Substantia nigra (tissue), 51 donors: ENCODE measurements at places on chromosomes 1 and 21.

DNA sequence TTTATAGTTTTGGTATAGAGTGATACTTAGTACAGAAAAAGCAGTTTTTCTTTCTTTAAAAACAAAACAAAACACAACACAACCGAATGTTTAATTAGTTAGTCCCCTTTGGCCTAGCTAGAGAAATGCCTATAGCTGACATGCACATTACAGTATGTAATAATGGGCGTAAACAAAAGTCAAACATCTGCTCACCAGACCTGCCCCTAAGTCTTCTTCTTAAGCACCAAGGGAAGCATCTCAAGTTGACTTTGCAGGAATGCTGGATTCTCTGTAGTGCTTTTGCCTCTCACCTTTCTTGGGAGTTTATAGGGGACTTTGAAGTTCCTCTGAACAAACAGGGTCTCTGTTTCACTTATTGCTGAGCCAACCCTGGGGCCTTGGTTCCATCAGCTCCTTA lies 143.7 kb downstream of the TM2D1 start:
- no peak for DNase-seq

DNA sequence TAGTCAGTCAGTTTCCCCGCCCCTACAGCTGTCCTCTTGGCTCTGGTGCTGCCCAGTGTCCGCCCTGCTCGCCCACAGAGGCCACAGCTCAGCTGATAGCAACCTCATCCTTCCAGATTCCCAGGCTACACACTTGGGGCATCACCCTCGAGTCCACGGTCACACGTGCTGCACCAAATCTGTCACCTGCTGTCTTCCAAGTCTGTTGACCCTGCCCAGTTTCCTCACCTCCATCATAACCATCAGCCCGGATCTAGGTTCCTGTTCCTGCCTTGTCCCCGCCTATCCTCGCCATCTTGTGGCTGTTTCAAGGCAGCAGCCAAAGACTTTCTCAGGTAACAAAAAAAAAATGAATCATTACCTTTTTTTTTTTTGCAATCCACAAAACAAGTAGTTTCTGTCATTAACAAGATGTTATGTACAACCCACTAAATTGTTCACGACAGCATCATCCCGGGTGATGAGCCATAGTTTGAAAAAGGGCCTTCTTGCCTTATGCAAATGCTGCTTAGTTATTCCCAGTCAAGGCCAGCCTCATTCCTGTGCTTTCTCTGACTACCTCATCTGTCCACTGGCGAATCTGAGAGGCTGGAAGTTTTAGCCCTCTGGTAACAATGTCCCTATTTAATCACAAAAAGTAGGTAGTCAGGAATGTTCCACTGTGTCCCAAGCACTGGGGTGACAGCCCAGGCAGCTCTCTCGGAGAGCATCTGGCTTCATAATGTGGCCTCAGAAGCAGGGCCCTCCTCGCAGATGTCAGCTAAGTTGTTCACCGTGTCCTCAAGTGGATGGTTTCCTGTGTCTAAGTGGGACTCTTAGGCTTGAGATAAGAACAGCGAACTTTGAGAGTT lies 4.9 kb upstream of the MIIP start:
- no peak for DNase-seq

GRCh38 chr1:160238408-160238807 lies 23.9 kb downstream of the DCAF8 start:
- DNase-seq: no peak

- no peak for DNase-seq
Measured at GRCh38 chr1:240737766-240738265, 125.9 kb upstream of the GREM2 start.

DNA sequence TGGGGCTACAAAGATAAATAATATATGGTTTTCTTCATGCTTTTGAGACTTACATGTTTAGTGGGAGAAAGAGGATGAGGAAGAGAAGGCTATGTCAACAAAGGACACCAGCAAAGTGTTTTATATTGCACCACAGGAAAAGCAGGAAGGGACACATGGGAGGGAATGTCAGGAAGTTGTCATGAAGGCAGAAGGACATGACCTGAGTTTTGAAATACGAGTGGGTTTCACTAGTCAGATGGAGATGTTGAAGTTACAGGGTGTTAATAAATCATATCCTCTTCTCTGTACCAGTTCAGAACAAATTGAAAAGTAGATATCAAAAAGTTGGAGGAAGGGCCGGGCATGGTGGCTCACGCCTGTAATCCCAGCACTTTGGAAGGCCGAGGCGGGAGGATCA lies 18.2 kb upstream of the AGO1 start:
- no peak for DNase-seq

DNA sequence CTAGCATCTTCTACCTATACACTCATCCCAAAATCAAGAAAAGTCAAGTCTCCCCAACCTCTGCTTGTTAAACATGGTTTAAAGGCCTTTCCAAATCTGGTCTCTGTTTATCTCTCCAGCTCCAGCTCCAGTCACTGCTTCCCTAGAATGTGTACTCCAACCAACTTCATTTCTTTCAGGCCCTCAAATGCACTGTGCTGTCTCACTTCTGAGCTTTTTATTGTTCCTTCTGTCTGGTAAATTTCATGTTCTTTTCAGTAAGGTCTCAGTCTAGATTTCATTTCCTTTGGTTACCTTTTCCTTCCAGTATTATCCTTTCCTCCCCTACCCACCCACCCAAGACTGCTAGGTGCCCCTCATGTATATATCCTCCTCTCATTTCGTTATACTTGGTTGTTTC lies 3.7 kb downstream of the COL24A1 start:
- no peak for DNase-seq

DNA sequence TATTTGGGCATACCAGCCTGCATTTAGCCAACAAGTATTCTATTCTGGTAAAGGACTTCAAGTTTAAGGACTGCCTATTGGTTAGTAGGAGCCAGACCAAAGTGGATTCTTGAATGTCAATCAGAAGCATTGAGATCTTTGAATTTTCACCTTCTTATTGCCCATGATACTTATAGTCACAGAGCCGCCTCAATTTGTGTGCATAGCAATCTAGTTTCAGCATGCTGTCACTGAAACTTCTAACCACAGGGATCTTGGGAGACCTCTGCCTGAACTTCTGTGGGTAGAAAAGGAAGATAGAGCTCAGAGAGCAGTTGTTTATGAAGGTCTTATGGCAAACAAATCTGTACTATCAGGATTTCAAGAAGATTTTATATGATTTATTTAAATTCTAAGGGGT lies 501.4 kb upstream of the USP24 start:
- no peak for DNase-seq

- no peak for DNase-seq
Measured at GRCh38 chr1:78165816-78166215, 120.0 kb downstream of the GIPC2 start.

DNA sequence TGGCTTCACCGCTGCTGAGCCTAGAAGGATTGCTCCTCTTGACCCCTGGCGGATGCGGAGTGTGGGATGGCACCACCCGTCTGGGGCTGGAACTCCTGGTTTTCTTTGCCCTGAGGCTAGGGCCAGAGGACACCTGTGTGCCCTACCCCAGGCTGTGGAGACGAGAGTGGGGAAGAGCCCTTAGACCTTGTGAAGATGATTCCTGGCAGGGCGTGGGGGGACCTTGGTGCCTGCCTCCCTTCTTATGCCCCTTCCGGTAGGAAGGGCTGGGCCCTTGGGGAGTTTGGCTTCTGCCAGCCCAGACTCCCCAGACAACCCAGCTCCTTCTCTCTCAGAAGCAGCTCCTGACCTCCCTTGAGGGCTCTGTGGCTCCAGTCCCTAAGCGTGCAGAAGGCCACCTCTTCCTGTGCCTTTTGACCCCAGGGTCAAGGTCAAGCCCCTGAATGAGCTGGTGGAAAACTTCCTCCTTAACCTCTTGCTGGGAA lies 891 bp downstream of the RPS6KA1 start:
- DNase-seq: no peak

GRCh38 chr1:153509729-153510354 lies 25.9 kb downstream of the S100A6 start:
- no peak for DNase-seq

- peak; percentile 30 for DNase-seq
Measured at GRCh38 chr1:2314803-2315673, 76.3 kb downstream of the MORN1 start.

DNA sequence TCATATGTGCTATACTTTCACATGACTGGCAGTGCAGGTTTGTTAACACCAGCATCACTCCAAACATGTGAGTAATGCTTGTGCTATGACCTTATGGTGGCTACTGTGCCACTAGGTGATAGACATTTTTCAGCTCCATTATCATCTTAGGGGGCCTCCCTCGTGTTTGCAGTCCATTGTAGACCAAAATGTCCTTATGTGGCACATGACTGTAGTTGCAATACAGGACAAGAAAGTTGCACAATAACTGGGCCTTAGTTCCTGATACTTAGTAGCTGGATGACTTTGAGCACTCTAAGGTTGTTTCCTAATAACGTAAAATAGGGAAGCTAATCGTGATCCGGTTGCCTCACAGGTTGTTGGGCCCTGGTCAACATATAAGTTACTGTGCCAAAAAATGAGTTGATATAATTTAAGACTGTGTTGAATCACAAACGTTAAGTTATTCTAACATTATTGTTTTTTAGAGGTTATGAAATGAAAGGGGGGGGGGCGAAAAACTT lies 511 bp upstream of the SNX27 start:
- DNase-seq: no peak

GRCh38 chr1:8193840-8194406 lies 124.0 kb upstream of the SLC45A1 start:
- DNase-seq: no peak

- no peak for DNase-seq
Measured at GRCh38 chr21:41251961-41252642, 64.5 kb upstream of the FAM3B start.

DNA sequence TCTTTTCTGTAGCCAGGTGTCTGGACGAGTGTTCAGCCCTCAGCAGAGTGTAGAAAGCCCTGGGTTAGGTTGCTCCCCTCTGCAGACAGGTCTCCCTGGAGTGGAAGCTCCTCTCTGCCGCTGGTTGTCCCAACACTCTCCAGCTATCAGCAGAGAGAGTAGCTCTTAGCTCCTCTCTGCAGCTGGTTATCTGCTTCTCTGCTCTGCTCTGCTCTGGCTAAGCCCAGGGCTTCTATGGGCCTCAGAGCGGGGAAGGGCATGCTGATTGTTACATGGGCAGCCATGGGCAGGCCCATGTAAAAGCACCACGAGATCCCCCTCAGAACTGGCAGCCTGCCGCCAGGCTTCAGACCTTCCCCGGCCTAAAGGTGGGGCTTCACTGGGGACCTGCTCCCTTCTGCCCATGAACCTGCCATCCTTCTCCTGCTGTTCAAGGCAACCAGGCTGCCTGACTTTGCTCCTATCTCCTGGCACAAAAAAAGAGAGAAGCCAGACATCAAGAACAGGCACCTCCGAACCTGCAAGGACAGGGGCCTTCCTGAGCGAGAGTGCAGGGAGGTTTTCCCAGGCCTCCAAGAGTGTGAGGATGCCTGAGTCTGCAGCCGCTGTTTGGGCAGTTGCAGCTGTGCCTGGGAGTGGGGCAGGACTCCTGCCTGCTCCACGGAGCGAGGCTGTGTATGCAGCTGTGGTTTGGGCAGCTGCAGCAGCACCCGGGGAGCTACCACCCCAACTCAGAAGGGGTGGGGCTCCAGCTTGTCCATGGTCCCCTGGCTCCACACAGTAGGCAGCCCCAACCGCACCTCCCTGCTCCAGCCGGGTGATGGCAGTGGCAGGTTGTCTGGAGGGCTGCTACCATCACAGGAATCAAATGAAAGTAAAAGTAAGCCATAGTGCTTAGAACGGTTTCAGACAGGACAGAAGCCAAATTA lies 973.7 kb downstream of the LTN1 start:
- peak; percentile 8 for DNase-seq

DNA sequence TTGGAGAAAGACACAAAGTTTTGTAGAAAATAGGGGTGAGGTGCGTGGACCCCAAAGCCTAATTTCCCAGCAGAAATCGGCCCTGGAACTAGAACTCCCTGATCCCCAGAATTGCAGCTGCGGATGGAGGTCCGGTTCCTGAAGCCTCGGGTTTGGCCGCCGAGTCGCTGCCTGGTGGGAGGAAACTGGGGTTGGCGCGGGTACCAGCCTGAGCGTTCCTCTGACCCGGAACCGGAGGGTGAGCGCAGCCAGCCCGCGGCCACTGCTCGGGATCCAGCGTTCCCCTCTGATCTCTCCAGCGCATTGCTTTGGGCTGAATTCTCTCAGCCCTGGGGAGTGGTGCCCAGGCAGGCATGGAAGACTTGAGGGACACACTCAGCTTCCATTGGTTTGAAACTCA lies 1.6 kb downstream of the ST6GALNAC5 start:
- no peak for DNase-seq

GRCh38 chr1:21637514-21637913 lies 31.6 kb downstream of the RAP1GAP start:
- no peak for DNase-seq

- no peak for DNase-seq
Measured at GRCh38 chr1:17355898-17356297, 16.1 kb upstream of the PADI6 start.

- no peak for DNase-seq
Measured at GRCh38 chr1:241767737-241768136, 80.3 kb upstream of the EXO1 start.

GRCh38 chr1:51624855-51625254 lies 8.0 kb downstream of the OSBPL9 start:
- no peak for DNase-seq

DNA sequence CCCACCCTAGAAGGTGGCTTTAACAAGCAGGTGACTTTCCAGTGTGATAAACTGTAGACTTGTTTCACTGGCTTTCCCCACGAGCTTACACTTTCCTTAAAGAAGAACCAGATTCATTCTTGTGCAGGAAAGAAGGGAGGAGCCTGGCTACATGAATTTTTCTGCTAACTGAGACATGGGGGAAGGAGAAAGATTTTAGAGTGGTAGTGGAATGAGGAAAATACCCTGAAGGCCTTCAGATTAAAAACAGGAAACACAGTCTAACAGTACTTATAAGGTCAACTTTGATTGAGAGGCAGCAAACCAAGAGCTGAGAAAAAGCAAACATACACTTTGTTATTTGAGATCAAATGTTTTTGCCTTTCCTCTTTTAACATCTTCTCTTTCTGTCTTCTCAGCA lies 640.9 kb upstream of the PLXNA2 start:
- DNase-seq: no peak

DNA sequence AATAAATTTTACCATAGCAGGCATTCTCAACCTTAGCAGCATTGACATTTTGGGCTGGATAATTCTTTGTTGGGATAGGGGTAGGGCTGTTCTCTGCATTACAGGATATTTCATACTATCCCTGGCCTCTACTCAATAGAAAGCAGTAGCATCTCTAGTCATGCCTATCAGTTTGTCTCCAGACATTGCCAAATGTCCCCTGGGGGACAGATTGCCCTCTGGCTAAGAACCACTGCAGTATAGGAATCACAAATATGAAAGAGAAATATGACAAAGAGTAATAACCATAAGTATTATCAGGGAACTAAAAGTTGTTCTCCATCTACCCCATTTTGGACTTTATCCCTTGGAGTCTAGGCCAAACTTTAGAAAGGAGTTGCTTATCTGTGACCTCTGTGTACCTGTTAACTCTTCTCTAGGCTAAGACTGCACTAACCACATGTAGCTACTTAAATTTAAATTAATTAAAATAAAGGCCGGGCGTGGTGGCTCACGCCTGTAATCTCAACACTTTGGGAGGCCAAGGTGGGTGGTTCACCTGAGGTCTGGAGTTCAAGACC lies 76.1 kb downstream of the AGO3 start:
- DNase-seq: no peak

GRCh38 chr21:15159382-15160020 lies 94.7 kb upstream of the NRIP1 start:
- DNase-seq: no peak
